ENCODE measurements at places on chromosomes 12 and 14.
A peak's percentile ranks its signal among the peaks of the same experiment; 100 is the strongest.

DNA sequence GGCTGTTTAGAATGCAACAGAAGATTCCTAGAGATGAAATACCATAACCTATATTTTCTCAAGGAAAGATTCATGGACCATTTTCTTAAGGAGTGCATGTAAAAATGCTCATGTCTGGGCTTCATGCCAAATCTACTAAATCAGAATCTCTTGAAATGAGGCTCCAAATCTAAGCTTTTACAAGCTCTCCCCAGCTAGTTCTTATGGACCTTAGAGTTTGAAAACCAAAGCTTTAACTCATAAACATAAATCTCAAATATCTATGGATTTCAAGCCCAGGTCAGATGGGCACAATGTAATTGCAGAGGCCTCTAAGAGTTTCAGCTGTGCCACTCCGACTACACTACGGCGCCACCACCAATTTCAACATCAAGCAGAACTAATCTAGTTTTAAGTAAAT lies 117.3 kb upstream of the CAND1 start:
- H3K4me3 ChIP-seq, result no peak overlapping the region
- no peak for DNase-seq
- no peaks in the 10 kb centered on the region for H3K4me1 ChIP-seq
- H3K36me3 ChIP-seq, result no peaks in the 10 kb centered on the region

DNA sequence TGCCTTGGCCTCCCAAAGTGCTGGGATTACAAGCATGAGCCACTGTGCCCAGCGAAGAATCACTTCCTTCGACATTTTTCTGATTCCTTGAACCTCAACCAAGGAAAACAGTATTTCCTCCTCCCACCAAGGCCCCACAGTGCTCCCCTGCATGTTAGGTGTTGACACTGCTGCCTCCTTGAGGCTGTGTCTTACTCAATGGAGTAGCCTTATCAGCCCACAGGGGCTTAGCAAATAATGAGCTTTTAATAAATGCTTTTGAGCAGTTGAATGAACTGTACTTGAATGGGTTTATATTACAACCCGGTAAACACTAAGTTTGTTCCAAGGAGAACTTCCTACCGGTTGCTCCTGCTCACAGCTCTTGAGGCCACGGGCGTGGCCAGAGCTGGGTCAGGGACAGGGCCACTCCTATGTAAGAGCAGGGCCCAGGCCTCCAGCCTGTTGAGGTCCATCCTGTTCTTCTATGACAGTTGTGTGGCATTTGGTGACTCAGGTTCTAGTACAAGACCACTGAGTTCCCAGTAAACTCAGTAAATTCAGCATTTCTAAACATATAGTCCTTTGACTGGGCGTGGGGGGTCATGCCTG lies 36.8 kb upstream of the TUBA1A start:
- no peak overlapping the region for H3K4me3 ChIP-seq
- H3K36me3 ChIP-seq, result no peaks in the 10 kb centered on the region
- H3K27me3 ChIP-seq, result no peaks in the 10 kb centered on the region
- H3K27ac ChIP-seq, result no peak overlapping the region
- peaks cover 13% of the 10 kb centered on the region for H3K4me1 ChIP-seq

DNA sequence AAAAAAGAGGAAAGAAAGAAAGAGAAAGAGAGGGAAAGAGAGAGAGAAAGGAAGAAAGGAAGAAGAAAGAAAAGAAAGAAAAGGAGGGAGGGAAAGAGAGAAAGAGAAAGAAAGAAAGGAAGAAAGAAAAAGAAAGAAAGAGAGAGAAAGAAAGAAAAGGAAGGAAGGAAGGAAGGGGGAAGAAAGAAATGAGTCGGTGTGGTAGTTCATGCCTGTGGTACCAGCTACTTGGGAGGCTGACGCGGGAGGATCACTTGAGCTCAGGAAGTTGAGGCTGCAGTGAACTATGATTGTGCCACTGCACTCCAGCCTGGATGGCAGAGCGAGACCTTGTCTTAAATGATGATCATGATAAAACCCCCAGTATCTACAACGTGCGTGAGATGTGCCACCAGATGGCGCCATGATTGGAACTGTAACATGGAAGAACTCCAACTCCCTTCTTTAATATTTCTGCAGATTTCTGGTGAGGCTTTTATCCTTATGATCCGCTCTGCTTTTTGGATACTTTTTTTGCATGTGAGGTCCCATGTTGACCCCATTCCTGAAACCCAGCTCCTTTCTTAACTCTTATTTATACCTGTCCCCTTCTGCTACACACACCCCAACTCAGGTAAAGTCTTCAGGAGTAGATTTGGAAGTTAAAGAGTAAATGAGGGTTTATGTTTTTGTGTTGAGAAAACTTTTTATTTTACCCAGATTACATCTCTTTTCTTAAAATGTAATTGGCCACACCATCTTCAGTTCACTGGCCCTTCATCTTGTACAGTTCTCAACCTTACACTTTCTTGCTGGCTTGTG lies 25.6 kb downstream of the RNASE10 start:
- H3K4me1 ChIP-seq, result no peaks in the 10 kb centered on the region
- no peak overlapping the region for H3K4me3 ChIP-seq
- no peaks in the 10 kb centered on the region for H3K27me3 ChIP-seq
- peak; percentile 94 for DNase-seq
- H3K27ac ChIP-seq, result no peak overlapping the region

- peaks cover 14% of the 10 kb centered on the region for H3K4me1 ChIP-seq
- no peaks in the 10 kb centered on the region for H3K27me3 ChIP-seq
- 0 out of 2 replicates have a peak, but pooled peaks cover 3% of the 10 kb centered on the region for H3K36me3 ChIP-seq
- DNase-seq, result no peak
Measured at GRCh38 chr14:72924337-72924736, 1.9 kb upstream of the DCAF4 start.

DNA sequence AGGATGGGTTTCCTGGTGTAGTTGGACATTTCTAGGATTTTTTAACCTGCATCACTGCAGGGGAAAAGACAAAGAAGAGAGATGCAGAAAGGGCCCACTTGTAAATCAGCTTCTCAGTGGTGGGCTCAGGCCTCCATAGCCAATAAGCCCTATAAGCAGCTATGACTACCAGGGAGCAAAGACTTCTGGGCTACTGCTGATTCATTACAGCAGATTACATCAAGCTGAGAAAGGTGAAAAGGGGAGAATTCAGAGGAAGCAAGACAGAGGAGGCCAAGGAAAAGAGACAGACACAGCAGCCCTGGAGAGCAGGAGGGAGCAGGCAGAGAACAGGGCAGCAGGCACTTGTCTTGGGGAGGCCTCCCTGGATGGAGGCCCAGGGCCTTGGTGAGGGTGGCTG lies 95.2 kb downstream of the KCNA5 start:
- no peak overlapping the region for H3K4me3 ChIP-seq
- no peaks in the 10 kb centered on the region for H3K4me1 ChIP-seq
- no peaks in the 10 kb centered on the region for H3K27me3 ChIP-seq
- DNase-seq, result no peak

- no peak overlapping the region for H3K27ac ChIP-seq
- DNase-seq, result peak; percentile 90
- no peaks in the 10 kb centered on the region for H3K27me3 ChIP-seq
- H3K4me1 ChIP-seq, result no peaks in the 10 kb centered on the region
- no peaks in the 10 kb centered on the region for H3K36me3 ChIP-seq
- H3K4me3 ChIP-seq, result no peak overlapping the region
Measured at GRCh38 chr14:32254952-32255679, 52.0 kb upstream of the RNU6-8 start.

- H3K4me3 ChIP-seq, result no peak overlapping the region
- no peaks in the 10 kb centered on the region for H3K27me3 ChIP-seq
- H3K4me1 ChIP-seq, result no peaks in the 10 kb centered on the region
- H3K27ac ChIP-seq, result no peak overlapping the region
Measured at GRCh38 chr12:126960221-126960620, 1306.7 kb upstream of the TMEM132C start.

DNA sequence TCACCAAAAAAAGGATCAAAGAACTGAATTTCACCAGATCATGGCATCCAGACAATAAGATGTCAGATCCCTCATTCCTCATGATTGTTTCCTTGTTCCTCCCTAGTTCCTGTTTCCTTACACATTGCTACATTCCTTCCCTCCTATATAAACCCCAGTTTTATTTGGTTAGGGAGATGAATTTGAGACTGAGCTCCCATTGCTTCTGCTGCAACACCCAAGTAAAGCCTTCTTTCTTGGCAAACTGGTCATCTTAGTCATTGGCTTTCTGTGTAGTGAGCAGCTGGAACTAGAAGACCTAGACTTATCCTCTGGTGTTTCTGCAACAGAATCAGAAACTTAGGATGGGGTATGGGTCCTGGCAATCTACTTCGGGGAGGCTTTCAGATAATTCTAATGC lies 217.9 kb downstream of the NOVA1 start:
- no peaks in the 10 kb centered on the region for H3K27me3 ChIP-seq
- H3K4me1 ChIP-seq, result no peaks in the 10 kb centered on the region
- H3K36me3 ChIP-seq, result no peaks in the 10 kb centered on the region
- no peak for DNase-seq
- H3K4me3 ChIP-seq, result no peak overlapping the region
- no peak overlapping the region for H3K27ac ChIP-seq

GRCh38 chr14:31166271-31166561 lies 41.4 kb downstream of the HECTD1 start:
- no peaks in the 10 kb centered on the region for H3K4me1 ChIP-seq
- no peak for DNase-seq
- H3K36me3 ChIP-seq, result peaks cover 76% of the 10 kb centered on the region
- no peaks in the 10 kb centered on the region for H3K27me3 ChIP-seq
- H3K4me3 ChIP-seq, result no peak overlapping the region

DNA sequence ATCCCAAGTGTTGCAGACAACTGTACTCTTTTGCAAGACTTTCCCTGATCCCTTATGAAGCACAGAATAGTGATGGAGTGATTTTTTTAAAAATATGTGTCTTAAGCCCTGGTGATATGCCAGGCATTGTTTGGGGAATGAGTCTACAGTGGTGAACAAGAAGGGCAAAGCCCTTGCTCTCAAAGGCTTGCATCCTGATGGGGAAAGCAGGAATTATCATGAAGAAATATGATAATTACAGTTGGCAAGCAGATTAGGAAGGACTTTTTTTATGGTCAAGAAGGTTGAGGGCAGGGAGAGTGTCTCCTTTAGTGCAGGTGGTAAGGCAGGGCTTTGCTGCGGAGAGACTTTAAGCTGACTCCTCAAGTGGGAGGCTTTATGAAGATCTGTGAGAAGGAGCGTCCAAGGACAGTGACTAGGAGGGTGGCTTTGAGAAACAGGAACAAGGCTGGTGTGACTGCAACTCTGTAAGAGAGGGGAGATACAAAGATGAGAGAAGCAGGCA lies 100.2 kb downstream of the SYNE2 start:
- H3K27me3 ChIP-seq, result no peaks in the 10 kb centered on the region
- H3K27ac ChIP-seq, result no peak overlapping the region
- DNase-seq, result no peak
- H3K36me3 ChIP-seq, result no peaks in the 10 kb centered on the region

DNA sequence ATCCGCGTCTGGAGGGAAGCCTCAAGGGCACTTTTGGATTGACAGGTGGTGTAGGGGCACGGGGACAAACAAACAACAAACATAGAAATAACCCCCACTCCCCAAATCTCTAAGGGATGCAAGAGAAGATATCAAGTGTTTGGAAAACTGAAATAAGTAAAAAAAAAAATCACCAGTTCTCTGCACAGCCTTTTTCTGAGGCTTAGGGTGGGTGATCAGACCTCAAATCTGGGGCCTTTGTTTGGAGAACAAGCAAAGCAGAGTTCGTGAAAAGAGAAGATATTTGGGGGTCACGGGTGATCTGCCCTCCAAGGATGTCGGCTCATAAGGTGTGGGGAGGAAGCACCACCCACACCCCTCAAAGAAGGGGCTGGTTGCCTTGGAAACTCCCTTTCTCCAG lies 10.7 kb downstream of the TBX5 start:
- H3K4me1 ChIP-seq, result no peaks in the 10 kb centered on the region
- H3K27me3 ChIP-seq, result no peaks in the 10 kb centered on the region
- H3K36me3 ChIP-seq, result no peaks in the 10 kb centered on the region

DNA sequence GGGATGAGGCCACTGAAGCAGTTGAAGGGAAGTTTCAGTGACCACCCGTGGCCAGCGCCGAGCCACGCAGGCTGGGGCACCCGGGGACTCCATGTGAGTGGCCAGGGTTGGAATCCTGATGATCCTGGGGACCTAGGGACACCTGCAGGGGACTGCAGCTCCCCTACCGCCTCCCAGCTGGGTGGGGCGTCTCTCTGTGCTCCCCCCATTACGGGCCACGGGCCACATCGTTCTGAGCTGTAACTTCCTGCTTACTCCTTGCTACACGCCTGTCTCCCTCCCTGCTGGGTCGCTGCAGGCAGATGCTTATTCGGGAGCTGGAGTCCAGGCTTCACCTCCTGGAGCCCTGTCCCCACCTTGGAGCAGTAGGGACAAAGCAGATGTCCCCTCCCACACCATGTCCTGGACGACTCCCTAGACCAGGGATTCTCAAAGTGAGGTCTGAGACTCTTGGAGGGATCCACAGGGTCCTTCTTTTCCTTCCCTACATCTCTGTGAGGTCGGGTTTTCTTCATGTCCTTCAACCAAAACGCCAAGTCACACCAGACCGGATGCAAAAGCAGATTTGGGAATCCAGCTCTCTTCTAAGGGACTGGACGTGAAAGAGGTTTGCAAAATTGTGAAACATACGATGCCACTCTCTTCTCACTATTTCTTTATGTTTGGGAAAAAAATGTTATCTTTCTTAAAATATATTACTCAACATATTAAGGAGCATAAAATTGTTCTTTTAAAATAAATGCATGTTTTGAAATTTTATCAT lies 85.9 kb upstream of the NCOR2 start:
- no peaks in the 10 kb centered on the region for H3K27me3 ChIP-seq
- no peaks in the 10 kb centered on the region for H3K4me1 ChIP-seq
- no peak for DNase-seq
- H3K36me3 ChIP-seq, result peaks cover 4% of the 10 kb centered on the region
- H3K4me3 ChIP-seq, result no peak overlapping the region

DNA sequence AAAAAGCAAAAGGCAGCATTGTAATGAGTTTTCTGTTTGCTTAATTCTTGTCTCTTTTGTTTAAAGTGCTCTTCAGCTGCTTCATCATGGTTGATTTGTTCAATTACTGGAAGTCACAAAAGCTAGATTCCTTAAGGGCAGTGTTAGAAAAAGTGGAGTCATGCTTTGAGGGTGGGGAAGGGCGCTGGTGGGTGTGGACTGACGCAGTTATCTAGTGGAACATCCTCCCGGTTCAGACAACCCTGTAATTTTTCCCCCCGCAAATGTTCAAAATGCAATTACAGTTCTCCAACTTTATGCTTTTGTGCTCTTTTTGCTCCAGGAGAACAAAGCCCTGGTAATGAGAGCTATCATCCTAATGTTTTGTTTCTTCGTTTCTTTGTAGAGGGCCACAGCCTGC lies 2.1 kb downstream of the AKAP6 start:
- H3K27me3 ChIP-seq, result no peaks in the 10 kb centered on the region
- DNase-seq, result no peak
- H3K4me1 ChIP-seq, result no peaks in the 10 kb centered on the region
- H3K36me3 ChIP-seq, result no peaks in the 10 kb centered on the region
- H3K27ac ChIP-seq, result no peak overlapping the region

- H3K4me3 ChIP-seq, result no peak overlapping the region
- no peak overlapping the region for H3K27ac ChIP-seq
- H3K27me3 ChIP-seq, result no peaks in the 10 kb centered on the region
- H3K4me1 ChIP-seq, result no peaks in the 10 kb centered on the region
- DNase-seq, result no peak
Measured at GRCh38 chr14:64953661-64954060, 11.1 kb upstream of the GPX2 start.

GRCh38 chr14:65815127-65815526 lies 402.6 kb downstream of the FUT8 start:
- no peaks in the 10 kb centered on the region for H3K27me3 ChIP-seq
- H3K27ac ChIP-seq, result no peak overlapping the region
- no peak overlapping the region for H3K4me3 ChIP-seq
- no peaks in the 10 kb centered on the region for H3K4me1 ChIP-seq
- no peaks in the 10 kb centered on the region for H3K36me3 ChIP-seq

GRCh38 chr14:99660006-99660566 lies 15.2 kb downstream of the HHIPL1 start:
- no peak for DNase-seq
- peaks cover 14% of the 10 kb centered on the region for H3K4me1 ChIP-seq
- no peak overlapping the region for H3K4me3 ChIP-seq
- no peaks in the 10 kb centered on the region for H3K27me3 ChIP-seq
- no peak overlapping the region for H3K27ac ChIP-seq

Data from Karpas-422 (cell line).